ENCODE measurements at places on chromosomes 5 and 9.

DNA sequence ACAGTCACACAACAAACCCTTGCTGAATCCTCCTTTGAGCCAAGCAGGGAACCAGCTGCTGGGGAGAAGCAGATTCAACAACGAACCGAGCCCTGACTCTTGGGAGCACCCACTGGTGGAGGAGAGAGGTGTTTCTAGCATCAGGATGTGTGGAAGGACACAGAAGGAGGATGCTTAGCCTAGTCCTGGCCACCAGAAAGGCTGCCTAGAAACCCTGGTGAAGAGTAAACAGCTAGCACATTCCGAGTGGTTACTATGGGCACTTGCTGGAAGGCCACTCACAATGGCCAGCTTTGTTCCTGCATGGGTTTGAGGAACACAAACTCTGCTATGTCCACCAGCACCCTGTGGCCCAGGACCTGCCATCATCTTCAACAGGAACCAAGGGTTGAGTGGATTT is 1.8 kb downstream of the TIFAB start:
- no peak for DNase-seq

DNA sequence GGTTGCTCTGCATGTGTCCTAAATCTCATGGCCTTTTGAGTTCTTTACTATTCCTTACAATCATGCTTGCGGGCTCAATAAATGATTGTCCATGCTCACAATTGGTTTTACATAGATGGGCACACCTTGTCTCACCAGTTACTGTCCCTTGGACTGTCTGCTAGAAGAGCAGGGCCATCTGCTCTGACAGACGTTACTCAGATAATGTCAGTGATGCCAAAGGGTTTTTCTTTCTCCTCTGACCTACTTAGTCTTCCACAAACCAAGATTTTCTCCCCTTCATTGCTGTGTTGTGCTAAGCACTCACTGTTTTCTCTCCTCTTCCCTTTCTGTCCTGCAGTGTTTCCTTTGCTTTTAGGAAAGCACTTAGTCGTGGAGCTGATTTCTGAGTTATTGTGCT is 562.3 kb downstream of the KIF4B start:
- no peak for DNase-seq

GRCh38 chr9:98086461-98086860 is 29.9 kb downstream of the NANS start:
- no peak for DNase-seq

GRCh38 chr5:74665273-74665672 is 19.8 kb upstream of the HEXB start:
- no peak for DNase-seq

- no peak for DNase-seq
These were observed 55.1 kb downstream of the ASS1 start for GRCh38 chr9:130499804-130500263.

DNA sequence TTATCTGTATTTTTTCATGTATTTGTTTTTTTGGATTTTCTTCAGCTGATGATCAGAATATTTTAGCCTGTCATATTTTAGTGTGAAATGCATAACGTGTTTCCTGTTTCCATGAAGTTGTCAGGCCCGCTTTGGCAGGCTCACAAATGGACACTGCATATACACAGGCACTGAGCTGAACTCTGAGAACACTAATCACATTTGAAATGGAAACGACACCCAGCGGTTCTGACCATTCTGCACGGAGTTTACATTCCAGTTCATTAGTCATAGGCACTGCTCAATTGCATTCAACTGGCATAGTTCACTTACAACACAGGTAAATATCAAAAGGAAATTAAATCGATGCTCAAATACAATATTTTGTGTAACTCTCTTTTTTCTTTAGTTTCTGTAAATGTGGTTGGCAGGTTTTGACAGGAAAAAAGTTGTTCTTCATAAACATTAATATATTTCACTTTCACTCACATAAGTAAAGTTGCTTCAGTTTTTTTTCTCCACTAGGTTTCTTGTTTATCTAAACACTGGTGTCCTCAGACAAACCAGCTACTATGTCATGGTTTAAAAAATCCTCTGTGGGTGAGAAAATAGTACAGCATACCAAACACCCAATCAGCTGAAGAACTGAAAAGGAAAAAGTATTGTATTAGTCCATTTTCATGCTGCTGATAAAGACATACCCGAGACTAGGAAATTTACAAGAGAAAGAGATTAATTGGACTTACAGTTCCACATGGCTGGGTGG is 559.0 kb upstream of the DAP start:
- DNase-seq, result no peak

GRCh38 chr5:156109317-156110023 is 217.5 kb upstream of the SGCD start:
- no peak for DNase-seq

DNA sequence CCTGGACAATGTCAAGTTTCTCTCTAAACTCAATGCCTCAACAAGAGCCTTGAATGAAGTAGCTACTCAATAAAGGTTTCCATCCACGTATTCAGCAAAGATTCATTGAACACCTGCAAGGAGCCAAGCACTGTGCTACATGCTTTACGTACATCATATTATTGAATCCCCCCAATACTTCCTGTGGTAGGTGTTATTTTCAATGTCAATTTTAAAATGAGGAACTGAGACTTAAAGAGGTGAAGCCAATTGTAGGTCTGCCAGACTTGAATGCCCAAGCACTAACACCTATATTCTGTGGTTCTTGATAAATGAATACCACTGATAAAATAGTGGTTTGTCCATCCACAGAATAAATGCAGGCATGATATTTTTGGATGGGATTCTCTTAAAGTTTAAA is 162.3 kb downstream of the DRD1 start:
- DNase-seq, result no peak

DNA sequence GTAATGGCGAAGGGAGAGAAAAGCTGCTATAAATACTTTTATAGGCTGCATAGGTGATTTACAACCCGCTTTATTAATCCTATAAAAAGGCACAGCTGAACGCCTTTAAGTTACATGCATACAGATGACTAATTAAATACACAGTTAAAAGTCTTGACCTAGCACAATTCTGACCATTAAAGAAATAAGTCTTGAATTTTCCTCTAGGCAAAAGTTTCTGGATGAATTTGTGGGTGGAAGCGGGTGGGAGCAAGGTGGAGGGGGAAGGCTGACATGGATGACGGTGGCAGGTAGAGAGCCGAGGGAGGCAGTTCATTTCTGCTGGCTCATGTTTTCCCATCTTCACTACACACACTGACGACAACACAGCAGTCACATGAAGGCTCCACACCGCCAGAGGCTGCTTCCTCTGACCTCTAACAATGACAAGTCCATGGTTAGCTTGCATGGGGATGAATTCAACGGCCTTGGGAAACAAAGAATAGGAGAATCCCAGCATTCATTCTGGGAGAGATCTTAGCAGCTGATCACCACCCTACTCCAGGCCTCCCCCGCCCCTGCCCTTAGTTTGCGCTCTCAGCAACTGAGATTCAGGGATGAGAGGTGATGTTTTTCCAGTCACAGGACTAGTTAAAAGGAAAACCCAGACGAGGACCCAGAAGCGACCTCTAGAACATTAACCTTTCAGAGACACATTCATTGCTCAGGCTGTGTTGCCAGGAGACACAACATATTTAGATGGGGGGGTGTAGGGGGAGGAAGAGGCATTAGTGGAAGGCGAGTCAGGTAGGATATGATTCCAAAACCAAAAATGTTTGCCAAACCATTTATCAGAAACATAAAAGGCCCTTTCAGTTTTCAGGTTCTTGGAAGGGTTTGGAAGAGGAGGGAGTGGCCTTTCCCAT is 329.3 kb downstream of the PIK3R1 start:
- DNase-seq, result no peak

DNA sequence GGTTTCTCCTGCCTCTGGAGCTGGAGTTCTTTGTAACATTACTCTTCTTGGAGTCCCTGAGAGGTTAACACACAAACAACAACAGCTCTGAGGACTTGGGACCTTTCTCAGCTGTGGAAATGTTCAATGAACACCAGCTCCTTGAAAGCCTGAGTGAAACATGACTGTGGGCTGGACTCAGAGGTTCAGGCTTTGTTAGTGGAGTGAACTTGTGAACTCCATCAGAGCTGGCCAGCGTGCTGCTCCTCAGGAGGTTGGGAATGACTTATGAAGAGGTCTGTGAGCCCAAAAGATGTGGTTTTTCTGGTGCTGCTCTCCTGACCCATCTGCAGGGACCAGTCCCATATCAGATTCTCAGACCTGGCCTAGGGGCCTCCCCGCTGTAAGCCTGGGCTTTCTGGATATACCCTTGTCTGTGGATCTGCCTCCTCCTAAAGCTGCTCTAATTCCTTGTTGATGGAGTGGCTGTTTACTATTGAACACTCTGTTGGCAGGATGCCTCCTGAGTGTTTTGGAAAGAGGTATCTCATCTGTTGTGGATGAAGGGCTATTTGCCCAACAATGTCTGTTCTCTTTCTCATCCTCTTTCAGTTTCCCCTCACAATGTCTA is 170.0 kb upstream of the GDNF start:
- DNase-seq, result no peak

GRCh38 chr5:138241688-138242571 is 28.8 kb upstream of the CDC23 start:
- DNase-seq, result no peak

DNA sequence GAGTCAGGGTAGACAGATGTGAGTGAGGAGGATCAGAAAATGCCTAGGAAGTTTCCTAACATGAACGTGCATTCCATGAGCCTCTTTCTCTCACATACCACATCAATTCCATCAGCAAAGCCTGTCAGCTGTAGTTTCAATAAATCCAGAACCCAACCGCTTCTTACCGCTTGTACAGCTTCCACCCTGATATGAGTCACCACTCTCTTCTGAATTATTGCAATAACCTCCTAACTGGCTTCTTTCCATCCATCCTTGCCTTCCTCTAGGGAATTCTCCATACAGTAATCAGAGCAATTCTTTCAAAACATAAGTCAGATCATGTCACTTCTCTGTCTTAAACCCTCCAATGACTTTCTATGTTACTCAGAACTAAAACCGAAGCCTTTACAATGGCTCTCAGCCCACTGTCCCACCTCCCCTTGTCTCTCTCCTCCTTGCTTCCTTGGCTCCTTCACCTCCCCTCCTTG is 8.1 kb upstream of the RAD23B start:
- no peak for DNase-seq

- peak; percentile 11 for DNase-seq
These were observed 476.4 kb downstream of the KDM4C start for GRCh38 chr9:7234144-7234543.

DNA sequence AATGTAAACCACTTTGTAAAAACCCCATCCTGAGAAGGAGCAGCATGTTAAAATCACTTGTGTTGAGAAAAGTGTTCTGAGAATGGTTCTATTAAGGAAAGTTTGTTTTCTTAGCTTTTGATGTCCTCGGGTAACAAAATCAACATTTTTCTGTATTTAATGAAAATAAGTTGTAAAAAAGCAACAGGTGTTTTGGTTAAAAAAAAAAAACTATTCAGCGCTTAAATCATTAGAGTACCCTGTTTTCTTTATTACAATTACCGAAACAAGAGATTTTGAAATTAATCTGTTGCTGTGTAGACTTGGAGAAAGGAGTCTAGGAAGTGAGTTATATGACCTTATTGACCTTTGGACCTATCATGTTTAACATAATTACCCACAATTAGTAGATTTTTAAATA is 167.7 kb downstream of the XRCC4 start:
- no peak for DNase-seq

DNA sequence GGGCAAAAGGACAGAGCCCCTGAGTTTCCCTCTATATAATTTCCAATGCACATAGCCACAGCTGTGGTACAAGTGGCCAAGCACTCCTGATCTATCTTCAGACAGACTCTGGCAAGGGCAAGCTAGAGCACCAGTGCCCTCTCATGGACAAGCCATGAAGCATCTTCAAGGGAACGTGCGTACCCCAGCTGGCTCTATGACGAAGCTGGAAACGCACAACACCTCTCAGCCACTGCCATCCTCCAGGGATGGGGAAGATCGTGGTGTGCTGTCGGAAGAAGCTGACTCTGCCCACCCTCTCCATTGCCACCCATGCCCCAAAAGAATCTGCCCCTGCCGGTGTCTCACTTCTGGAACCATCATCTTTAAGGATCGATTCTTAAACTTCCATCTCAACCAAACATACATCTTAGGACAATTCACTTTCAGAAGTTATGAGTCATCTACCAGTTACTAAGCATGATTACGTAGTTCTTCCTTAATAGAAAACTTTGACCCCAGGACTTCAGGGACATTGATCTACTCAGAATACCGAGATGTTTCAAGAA is 482.9 kb downstream of the AGTPBP1 start:
- DNase-seq, result no peak

DNA sequence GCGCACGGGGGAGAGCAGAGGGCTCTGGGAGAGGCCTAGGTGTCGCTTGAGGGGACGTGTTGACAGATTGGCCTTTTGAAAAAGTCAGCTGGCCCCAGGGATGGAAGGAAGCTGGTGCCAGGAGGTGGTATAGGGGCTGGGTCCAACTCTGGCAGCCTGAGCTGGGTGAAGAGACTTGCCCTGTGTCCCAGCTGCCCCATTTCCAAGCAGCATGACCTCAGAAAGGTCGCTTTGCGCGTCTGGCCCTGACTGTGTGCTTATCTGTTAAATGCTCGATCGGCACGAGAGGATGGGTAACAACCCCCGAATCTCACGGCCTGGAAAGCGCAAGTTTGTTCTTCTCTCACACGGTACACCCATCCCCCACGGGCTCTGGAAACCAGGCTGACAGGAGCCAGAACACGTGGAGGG is 31.2 kb upstream of the LAMC3 start:
- no peak for DNase-seq

DNA sequence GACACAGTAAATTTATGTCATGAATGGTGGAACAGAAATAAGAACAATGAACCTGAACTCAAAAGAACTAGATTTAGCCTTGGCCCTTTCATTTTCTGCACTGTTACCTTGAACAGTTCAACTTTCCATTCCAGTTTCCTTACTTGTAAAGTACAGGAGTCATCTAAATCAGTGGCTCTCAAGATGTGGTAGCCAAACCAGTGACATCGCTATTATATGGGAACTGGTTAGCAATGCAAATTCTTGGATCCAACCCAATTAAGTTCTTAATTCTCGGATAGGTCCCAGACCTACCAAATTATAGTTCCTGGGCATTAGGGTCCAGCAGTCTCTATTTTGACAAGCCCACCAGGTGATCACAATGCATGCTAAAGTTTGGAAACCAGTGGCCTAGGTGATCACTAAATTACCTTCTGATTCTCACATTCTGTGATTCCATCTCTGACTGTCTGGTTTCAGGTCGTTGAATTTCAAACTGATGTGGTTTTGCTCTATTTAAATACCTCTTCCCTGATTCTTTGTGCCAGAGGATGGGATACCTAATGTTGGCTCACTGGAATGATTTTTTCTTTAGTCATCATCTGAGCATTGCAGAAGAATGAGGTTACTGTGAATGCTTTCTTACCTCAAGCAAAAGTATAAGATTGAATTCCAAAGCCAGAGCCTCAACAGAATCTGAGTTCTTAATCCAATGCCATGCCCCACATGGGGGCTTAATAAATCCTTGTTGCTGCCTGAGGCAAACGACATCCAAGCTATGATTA is 253.8 kb downstream of the ENC1 start:
- DNase-seq, result no peak

- DNase-seq, result no peak
These were observed 20.6 kb downstream of the TCERG1 start for GRCh38 chr5:146467760-146468159.

GRCh38 chr9:133235549-133236222 is 26.6 kb upstream of the OBP2B start:
- DNase-seq, result no peak
